Left lung (tissue), 14 donors: ENCODE measurements at places on chromosomes 12 and 14. TPM values are rescaled to one million over a fixed set of nuclear protein-coding genes. Genes with fewer than 3 reads are reported as not detected.

MYO1H gene
- 0.93 TPM for polyA plus RNA-seq

CCDC60 gene
- polyA plus RNA-seq = 0.47 TPM

GRCh38 chr12:64603183-64603841, 7.0 kb upstream of the RASSF3 start:
- DNase-seq = no peak

DNA sequence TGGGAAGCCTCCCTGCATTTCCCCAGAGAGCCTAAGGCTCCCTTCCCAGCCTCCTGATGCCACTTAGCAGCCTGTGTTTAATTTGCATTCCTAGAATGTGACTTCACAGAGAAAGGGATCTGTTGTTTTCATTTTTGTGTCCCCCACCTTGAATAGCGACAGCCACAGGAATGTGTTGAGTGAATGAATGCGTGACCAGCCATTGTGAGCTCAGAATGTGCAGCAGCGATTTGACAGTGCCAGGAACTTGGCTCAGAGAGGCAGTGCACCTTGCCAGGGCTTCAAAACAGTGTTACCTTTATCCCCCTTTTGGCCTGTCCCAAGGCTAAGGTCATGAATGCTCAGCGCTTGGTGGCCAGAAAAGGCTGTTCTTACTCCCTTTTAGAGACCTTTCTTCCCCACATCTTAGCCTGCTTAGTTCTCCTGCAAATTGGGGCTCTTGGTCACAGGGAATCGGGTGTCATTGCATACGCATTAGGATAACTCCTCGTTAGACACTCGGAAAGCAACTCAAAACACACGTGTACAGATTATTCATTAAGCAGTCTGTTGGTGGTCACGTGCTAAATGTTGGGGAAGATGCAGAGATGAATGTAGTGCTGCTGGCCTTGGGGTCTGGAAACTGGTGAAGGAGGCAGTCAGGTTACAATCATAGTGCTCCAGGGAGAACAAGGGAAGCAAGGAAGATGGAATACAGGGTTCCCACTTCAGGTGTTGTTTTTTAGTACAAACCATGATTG, 9.8 kb downstream of the NTF3 start:
- no peak for DNase-seq

DNA sequence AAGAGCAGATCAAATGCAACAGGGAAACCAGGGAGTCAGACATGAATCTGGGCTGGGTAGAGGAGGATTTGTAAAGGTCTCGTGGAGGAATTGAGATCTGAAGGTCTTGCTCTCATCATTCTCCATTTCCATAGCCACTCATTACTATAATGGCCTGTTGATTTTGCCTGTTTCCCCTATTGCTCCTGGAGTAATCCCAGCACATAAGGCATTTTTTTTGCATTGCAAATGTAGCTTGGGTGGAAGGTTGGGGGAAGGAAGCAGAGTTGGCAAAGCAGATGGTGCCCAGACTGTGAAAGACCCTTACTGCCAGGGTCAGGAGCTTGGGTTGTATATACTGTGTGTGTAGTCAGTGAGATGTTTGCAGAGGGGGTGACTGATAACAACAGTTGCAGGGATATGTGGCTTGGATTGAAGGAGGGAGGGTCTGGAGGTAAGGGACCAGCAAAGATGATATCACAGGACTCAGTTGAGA, 116.0 kb downstream of the TTC6 start:
- DNase-seq = no peak
